Common myeloid progenitor, CD34-positive (primary cell): ENCODE measurements at places on chromosomes 1 and 21.

DNA sequence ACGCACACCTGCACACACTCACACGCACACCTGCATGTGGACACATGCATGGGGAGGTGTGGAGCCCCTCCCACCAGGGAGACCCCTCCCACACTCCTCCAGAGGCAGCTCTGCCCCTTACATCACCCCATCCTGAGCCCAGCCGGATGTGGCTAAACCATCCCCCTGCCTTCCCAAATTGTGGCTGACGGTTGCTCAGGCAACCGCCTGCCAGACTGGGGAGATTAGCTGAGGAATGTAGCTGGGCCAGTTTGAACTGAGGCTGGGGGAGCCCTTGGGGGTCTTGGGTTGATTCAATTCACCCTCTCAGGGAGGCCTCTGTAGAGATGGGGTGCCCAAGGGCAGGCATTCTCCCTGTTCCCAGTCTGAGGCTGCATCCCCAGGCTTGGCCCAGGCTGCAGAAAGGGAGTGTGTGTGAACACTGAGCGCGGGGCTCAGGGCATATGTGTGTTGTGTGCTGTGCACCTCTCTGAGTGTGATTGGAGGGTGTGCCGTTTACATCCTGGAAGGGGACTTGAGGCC lies 12.9 kb downstream of the PTPRU start:
- peak; percentile 18 for DNase-seq

- no peak for DNase-seq
Observed at GRCh38 chr21:28877318-28877884, 115.3 kb downstream of the LTN1 start.

GRCh38 chr1:61332796-61333195 lies 250.4 kb downstream of the NFIA start:
- DNase-seq = no peak

DNA sequence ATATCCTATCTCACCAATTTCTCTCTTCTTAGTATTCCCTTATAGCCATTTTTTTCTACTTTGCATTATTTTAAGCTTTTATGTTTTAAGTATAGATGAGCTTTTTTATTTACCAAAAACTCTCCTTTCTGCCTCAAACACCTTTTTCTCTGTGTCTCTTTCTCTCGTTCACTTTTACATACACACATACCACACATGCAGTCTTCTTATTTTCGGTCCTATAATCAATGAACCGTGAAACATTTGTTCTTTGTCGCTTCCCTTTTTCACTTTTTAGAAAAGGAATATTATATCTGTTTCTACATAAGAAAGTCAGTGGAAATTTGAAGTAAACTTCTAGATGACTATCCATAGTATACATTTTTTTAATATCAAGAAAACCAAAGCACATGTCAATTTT lies 183.2 kb downstream of the MRPL39 start:
- no peak for DNase-seq

DNA sequence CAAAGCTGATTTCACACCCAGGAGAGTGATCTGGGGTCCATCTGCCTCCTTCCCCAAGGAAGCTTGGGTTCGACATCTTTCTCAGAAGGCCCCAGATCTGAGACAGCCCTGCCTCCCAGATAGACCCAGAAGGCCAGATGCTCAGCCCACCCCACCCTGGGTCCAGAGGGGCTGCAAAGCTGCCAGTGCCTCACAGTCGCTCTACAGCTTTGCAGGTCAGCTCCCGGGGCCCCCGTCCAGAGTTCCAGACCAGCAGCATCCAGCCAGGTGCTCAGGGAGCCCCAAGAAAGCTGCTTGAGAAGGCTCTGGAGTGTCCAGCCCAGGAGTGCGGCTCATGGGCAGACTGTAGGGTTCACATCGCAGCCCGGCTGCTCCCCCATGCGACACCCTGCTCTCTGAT lies 142.8 kb upstream of the ARHGEF16 start:
- DNase-seq = no peak

DNA sequence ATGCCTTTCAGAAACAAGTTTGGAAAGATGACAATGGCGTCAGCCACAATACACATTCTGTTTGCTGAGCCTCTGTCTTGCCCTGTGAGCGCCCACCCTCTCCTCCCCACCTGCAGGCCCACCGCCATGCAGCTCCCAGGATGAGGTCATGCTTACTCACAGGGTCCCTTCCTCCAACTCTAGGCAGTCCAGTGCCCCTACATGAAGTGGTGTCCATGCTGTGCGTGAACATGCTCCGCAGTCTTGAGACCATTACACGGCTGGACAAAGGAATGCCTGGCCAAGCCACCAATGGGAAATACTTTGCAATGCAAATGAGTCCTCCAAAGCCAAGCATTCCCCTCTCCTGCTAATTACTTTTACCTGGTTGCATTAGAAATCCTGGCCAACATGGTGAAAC lies 92.2 kb downstream of the CD58 start:
- DNase-seq = no peak

- DNase-seq = no peak
Observed at GRCh38 chr1:102838016-102838415, 270.3 kb downstream of the COL11A1 start.

DNA sequence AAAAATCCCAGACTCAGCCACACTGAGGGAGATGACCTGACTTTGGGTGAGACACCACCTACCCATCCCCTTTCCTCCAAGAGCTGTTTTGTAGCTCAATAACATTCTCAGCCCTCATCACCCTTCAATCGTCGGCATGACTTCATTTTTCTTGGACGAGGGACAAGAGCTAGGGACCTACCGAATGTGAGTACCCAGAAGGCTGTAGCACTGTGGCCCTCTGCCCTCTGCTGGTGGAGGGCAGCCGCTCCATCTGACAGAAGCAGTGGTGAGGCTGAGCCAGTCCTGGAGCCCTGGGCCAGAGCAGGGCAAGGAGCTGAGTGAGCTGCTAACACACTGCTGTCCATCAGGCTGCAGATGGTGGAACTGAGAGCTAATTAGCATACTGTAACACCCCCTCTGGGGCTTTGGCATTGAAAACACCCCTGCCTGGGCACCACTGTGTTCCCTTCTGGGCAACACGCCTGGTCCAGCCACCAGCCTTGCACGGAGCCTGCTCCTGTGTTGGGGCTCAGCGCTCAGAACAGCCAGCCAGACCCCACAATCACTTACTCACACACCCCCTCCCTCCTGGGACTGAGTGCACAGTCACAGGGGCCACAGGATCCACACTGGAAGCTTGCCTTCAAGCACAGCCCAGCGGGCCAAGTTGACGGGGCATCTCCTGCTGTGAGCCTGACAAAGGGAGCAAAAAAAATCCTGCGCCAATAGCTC lies 18.3 kb upstream of the ALPL start:
- DNase-seq = peak; percentile 32

DNA sequence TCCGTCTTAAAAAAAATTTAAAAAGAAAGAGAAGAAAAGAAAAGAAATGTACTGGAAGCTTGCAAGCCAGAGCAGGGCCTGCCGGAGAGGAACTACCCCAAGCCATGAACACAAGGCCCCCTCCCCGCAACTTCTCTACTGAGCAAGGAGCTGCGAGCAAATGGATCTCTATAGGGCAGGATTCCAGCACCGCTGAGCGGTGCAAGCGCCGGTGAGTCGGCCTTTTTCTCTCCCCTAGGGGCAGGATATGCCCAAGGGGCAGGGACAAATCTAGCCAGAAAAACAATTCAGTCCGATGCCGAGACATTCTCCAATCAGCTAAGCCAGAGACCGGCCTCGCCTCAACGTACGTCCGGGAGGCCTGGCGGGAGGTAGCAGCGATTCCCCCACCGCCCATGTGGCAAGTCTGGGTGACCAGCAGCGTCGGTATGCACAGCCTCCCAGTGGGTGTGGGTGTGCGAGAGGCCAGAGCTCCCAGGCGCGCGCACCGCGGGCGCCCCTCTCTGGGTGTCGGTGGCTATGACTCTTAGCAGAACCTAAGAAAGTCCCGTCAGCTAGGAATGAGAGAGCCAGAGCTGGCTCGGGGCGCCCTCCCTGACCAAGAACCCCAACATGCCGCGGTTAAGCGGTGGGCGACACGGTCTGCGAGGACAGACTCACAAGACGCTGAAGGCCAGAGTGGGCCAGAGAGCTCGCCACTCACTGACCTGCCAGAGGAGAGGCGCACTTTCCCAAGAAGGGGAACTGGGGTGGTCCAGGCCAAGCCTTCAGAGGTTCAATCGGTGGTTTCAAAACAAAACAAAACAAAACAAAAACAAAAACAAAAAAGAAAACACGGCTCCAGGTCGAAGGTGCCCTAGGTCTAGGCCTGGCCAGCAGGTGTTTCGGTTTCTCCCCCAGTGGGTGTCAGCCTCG lies 1.9 kb downstream of the CSMD2 start:
- peak; percentile 70 for DNase-seq

- DNase-seq = no peak
Observed at GRCh38 chr1:112402682-112403643, 6.9 kb downstream of the CTTNBP2NL start.

DNA sequence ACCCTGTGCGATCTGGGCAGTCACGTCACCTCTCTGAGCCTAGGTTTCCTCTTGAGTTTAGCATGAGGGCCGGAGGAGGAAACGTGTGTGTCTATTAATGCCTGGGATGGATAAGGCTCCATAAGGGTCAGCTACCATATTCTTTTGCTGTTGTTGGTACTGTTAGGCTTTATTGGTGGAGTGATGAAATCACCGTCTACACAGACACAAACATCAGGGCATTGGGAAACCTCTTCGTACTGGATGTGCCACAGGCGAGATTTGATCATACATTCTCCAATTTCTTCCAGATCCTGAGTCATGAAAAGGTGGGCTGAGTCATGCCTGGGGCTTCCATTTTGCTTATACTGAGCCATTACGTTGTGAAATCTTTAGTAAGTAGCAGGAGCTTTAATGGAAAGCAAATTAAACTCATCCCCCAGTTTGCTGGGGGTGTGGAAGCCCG lies 24.9 kb upstream of the GRHL3 start:
- DNase-seq = no peak

GRCh38 chr1:5986018-5986417 lies 6.2 kb downstream of the NPHP4 start:
- DNase-seq = no peak

DNA sequence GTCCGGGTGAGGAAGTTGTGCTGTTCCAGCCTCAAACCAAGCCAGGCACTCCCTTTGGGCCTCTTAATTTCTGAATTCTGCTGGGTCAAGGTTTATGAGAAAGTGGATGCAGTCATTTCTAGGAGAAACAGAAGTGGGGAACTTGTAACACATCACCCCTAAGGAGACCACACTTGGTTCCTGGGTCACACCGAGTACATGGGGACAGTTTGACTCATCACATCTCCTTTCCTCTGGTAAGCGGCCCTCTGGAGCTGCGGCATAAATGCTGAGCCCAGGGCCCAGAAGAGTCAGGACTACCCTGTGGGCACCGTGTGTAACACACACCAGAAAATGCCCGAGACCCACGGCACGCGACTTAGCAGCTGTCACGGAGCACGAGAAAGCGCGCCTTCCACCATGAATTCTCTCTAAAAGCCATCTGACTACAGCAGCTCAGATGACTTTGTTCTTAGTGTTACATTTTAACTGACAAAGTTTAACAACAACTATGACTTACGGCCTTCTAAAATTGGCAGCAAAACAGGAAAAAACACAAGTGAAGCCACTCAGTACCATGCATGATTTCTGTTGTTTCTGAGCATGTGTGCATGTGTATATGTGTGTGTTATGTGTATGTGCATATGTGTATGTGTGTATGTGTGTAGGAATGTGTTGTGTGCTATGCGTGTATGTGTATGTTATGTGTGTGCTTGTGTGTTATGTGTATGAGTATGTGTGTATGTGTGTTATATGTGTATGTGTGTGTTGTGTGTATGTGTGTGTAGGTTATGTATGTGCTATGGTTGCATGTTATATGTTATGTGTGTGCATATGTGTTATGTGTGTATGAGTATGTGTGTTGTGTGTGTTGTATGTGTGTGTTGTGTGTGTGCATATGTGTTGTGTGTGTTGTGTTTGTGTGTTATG lies 50.8 kb downstream of the TOMM20 start:
- peak; percentile 67 for DNase-seq

DNA sequence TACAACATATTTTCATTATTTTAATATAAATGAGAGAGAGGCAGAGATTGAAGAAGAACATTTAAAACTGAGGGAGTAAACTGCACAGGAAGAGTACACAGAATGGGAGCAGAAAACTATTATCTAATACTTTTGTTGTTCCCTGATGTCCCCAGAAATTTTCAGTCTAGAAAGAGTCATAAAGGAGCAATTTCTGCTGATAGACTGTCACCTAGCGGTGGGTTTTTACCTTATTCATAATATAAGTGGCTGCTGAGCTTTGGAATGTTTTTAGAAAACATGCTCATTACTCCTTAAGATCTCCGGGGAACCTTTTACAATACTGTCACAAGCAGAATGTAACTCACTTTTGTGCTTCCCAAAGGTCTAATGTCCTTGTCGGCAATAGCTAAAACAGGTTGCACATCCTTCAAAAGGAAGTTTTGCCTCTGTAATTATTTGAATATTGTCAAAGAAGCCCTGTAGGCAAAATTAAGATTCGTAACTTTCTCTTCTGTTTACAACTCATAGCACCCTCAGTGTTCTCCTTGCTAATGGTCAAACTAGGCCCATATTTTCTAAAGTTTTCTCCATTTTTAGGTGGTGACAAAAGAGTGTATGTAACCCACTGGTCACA lies 4.9 kb upstream of the NPL start:
- peak; percentile 44 for DNase-seq

GRCh38 chr1:58434181-58434580 lies 112.3 kb downstream of the OMA1 start:
- no peak for DNase-seq

DNA sequence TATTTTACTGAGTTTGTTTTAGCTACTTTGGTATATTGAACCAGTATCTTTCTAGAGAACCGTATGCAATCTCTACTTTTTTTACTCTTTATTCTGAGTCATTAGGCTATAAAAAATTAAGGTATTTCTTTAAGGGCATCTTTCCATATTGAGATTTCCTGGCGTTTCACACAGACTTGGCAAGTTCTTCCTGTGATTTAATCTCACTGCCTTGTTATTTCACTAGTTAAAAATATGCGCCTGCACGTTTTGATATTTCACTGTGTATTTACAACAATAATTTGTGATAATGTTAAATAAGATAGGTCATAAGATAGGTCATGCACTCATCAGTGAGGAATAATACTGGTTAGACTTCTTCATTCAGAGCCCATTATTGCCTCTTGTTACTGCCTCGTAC lies 16.2 kb upstream of the CR1L start:
- no peak for DNase-seq

- no peak for DNase-seq
Observed at GRCh38 chr1:204751883-204752687, 66.5 kb upstream of the LRRN2 start.

DNA sequence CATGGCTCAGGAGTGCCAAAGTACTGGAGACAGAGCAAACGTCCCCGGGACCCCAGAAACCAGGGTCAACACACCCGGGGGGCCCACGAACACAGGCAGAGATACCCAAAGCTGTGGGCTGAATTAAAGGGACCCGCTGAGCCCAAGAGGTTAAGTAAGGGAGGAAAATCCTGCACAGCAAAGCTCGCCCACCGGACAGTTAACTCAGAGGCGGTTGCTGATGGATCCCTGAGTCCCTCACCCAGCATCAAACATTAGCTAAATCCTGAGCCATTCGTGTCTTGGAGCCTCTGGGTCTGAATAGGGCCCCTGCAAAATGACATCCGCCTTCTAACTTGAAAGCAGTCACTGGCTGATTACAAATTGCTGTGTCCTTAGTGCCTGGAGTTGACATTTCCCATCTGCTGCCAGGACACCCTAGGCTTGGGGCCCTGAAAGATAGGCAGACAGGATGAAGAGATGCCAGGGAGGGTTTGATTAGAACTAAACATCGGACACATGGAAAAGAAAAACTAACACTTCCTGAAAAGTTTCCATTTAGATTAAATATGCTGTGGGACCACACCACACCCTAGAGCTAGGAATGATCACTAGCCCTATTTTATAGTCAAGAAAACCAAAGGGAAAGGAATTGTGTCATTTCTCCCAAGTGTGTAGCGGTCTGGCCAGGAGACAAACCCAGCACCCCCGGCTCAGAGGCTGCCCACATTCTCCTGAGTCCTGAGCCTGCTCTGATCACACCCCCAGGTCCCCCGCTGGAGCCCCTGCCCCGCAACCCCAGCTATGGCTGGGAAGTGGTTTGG lies 239.3 kb downstream of the NPHP4 start:
- no peak for DNase-seq
